ENCODE measurements at places on chromosomes 13 and 19.

DNA sequence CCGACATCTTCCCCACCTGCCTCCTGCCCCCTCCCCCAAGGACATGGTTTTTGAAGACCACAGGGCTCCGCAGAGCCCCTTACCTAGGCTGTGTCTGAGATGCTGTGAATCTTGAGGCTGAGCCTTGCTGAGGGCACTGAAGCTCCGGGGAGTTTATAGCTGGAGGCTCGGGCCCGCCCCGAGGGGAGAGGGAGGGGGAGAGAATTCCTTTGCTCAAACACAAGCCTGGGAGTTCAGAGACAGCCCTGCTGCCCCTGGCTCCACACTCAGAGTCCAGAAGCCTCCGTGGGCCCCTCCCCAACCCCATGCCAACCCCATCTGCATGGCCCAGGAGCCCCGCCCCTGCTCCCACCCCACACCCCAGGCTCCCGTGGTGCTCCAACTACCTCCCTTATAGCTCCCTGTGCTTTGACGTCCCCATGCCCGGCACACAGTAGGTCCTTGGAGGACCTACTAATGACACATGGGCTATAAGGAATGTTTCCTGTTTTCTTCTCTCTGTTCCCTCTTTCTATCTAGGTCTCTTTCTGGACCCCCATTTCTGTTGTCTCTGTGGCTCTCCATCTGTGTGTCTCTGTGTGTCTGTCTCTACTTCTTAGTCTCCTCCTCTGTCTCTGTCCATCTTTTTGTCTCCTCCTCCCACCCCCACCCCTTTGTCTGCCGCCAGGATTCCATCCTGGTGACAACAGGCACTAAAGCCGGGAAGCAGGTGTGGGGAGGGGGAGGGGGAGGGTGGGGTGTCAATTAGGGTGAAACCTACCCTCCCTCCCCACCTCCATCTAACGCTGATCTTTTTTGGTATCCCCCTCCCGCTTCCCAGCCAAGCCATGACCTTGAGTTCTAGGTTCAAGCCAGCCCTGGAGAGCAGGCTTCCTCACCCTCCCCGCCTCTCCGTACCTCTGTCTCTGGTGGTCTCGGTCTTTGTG, at the start of gene TNNT1:
TNNT1 (minus strand) TSS at position 129 of the 926 bp plus-strand sequence. CDS start 2,049 bp downstream, outside the sequence.
- H3K27me3 ChIP-seq = no peaks in the 10 kb centered on the region
- DNase-seq = no peak
- no peaks in the 10 kb centered on the region for H3K36me3 ChIP-seq

DNA sequence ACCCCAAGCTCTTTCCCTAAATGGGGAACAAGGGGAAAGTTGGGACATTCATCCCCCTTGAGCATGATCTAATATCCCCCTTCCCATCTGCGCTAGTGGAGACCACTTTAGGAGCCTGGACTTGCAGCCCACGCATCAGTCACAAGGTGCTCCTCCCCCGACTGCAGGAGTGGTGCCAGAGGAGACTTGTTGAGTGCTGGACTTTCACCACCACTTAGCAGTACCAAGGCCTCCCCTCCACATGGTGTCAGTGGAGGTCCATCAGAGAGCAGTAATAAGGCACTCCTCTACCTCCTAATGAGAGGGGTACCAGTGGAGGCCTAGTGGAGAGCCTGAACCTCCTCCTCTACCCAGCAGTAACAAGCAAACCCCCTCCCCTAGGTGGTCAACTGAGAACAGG, 22.5 kb downstream of the CAB39L start:
- DNase-seq = peak; percentile 25
- no peak overlapping the region for H3K4me3 ChIP-seq
- no peaks in the 10 kb centered on the region for H3K4me1 ChIP-seq
- H3K27me3 ChIP-seq = no peaks in the 10 kb centered on the region
- no peaks in the 10 kb centered on the region for H3K36me3 ChIP-seq

- H3K4me3 ChIP-seq = no peak overlapping the region
These were observed 5.2 kb upstream of the OR7A5 start for GRCh38 chr19:14840206-14840605.

DNA sequence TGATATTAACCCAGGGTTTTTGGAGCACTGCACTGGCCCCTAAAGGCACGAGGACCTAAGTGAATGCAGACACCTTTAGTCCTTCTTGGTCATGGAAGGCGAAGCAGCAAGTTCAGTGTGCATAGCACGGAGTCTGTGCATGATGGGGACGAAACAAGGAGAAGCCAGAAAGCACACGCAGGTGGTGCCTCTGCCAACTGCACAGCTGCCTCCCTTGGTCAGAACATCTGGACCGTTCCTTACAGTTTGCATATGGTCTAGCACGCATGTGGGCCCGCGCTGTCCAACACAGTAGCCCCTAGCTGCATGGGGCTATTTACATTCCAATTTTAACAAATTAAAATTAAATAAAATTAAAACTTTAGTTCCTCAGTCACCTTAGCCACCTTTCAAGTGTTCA, 44.0 kb downstream of the FLT3 start:
- H3K36me3 ChIP-seq = no peaks in the 10 kb centered on the region
- H3K27me3 ChIP-seq = no peaks in the 10 kb centered on the region

GRCh38 chr13:20414546-20415305, 110.9 kb downstream of the CRYL1 start:
- H3K4me1 ChIP-seq = no peaks in the 10 kb centered on the region
- no peaks in the 10 kb centered on the region for H3K27me3 ChIP-seq
- H3K27ac ChIP-seq = no peak overlapping the region
- H3K4me3 ChIP-seq = no peak overlapping the region
- H3K36me3 ChIP-seq = no peaks in the 10 kb centered on the region

- H3K27me3 ChIP-seq = no peaks in the 10 kb centered on the region
- peak overlapping the region; percentile 33 for H3K4me3 ChIP-seq
- peak; percentile 82 for DNase-seq
- no peaks in the 10 kb centered on the region for H3K36me3 ChIP-seq
- peaks cover 42% of the 10 kb centered on the region for H3K4me1 ChIP-seq
These were observed 37.3 kb downstream of the NFIC start for GRCh38 chr19:3403489-3404323.

DNA sequence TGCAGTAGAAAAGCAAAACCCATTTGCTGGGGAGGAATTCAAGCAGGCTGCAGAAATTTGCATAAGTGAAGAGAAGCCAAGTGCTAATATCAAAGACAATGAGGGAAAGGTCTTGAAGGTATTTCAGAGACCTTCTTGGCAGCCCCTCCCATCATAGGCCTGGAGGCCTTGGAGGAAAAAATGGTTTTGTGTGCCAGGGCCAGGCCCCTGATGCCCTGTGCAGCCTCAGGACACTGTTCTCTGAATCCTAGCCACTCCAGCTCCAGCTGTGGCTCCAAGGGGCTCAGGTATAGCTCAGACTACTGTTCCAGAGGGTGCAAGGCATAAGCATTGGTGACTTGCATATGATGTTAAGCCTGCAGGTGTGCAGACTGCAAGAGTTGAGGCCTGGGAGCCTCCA, 463.2 kb upstream of the ATXN8OS start:
- no peaks in the 10 kb centered on the region for H3K27me3 ChIP-seq
- no peak overlapping the region for H3K4me3 ChIP-seq
- no peaks in the 10 kb centered on the region for H3K4me1 ChIP-seq
- H3K27ac ChIP-seq = no peak overlapping the region

DNA sequence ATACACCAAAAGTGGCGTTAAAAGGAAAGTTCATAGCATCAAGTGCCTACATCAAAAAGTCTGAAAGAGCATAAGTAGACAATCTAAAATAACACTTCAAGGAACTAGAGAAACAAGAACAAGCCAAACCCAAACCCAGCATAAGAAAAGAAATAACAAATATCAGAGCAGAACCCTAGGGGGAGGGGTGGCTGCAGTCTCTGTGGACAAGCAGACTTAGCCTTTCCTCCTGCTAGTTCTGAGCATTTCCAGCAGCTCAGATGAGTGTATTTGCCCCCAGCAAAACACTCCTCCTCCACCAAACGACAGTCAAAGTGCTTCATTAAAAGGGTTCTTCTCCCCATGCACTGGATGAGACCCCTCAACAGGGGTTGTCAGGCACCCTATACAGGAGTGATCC, 7.1 kb upstream of the ZNF90 start:
- H3K27me3 ChIP-seq = no peaks in the 10 kb centered on the region
- H3K4me3 ChIP-seq = no peak overlapping the region
- H3K4me1 ChIP-seq = no peaks in the 10 kb centered on the region
- DNase-seq = no peak
- no peaks in the 10 kb centered on the region for H3K36me3 ChIP-seq

All from testis (tissue), 5 donors.